ENCODE measurements at places on chromosomes 6 and 20. TPM values are rescaled to one million over a fixed set of nuclear protein-coding genes. Genes with fewer than 3 reads are reported as not detected.

Gene SALL4
- total RNA-seq: 22.2 TPM

- no peaks in the 10 kb centered on the region for H3K36me3 ChIP-seq
- peak; percentile 17 for DNase-seq
- H3K27ac ChIP-seq: no peak overlapping the region
- no peak overlapping the region for H3K4me3 ChIP-seq
These were observed 116.8 kb downstream of the RNASET2 start for GRCh38 chr6:166839569-166839968.

DNA sequence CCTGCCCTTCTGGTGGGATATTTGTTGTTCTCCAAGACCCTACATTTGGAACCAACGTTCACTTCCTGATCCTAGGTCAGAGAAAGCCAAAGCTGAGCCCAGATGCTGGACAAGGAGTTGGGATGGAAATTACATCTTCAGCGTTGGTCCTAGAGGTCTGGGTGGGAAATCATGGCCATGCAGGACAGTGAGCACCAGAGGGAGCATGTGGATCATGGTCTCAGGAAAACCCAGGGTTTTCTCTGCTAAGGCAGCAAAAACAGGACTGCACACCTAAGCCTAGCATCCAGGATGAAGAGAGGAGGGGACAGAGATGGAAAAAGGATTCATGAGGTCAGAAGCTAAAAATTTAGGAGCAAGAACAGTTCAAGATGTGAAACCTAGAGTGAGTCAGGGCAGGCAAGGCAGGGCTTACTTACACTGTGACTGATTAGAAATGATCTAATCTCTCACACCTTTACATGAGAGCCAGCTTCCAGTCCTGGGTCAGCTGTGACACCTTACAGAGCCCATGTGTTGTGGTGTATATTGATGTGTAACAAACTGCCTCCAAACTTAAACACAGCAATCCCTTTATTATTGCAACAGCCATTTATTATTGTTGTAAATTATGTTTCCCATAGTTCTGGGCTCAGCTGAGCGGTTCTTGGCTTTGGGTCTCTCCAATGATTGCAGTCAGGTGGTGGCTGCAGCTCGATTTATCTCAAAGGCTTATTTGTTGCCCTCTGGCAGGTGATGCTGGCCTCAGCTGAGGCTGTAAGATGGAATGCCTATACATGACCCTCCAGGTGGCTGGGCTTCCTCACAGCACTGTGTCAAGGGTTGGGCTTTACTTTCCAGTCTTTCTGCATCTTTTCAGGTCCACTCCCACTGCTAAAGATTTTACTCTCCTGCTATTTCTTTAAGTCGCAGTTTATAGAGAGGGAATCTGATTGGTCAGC is 6.5 kb downstream of the C20orf202 start:
- no peak for DNase-seq
- H3K36me3 ChIP-seq: no peaks in the 10 kb centered on the region
- H3K27me3 ChIP-seq: no peaks in the 10 kb centered on the region
- H3K4me3 ChIP-seq: no peak overlapping the region

Gene RIOK1
- 16.8 TPM for total RNA-seq

- H3K4me3 ChIP-seq: peak overlapping the region; percentile 36
- DNase-seq: peak; percentile 37
- no peak overlapping the region for H3K27ac ChIP-seq
- H3K4me1 ChIP-seq: peaks cover 3% of the 10 kb centered on the region
These were observed 671 bp downstream of the CDH4 start for GRCh38 chr20:61252601-61253263.

DNA sequence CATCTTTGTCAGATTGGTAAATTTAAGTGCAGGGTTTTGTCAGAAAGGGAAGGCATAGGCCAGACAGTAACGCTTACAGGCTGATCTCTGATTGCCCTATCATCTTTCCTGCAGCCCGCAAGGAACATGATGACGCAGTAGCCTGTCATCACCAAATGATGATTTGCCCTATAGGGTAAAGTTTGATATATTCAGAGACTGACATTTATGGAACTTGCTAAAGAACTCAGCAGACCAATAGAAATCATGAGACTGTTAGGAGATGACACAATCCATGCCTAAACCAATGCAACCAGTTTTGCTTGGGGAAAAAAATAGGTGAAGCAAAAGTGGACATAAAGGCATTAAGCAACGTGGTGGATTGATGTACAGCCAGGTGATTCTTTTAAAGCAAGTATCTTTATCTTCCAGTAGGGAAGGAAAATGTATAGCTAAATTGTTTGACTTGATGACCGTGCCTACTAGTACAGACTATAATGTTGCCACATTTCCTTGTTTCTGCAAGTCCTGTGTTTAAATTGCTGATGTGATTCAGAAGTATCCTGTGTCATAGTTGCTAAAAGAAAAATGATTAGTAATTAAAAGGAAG is 2.4 kb downstream of the NUS1 start:
- H3K27me3 ChIP-seq: no peaks in the 10 kb centered on the region
- no peak overlapping the region for H3K27ac ChIP-seq
- H3K4me1 ChIP-seq: peaks cover 5% of the 10 kb centered on the region
- H3K4me3 ChIP-seq: no peak overlapping the region

DNA sequence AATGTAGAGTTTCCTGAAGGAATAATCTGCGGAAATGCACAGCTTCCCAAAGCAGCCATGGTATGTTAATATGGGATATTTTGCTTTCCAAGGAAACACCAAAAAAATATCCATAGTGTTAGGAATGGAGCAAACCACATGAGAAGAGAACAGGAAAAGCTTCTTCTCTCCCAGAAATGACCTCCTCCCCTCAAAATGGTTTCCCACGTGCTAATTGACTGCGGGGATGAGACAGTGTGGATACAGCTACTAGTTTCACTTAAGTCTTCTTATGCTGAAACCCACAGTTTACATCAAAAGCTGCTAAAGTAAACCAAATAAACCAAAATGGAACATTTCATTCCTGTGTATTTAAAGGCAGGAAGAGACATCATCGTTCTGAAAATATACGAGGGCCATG is 69.4 kb downstream of the FYN start:
- no peak for DNase-seq
- no peak overlapping the region for H3K4me3 ChIP-seq

Gene TRIM40
- total RNA-seq: not detected

DNA sequence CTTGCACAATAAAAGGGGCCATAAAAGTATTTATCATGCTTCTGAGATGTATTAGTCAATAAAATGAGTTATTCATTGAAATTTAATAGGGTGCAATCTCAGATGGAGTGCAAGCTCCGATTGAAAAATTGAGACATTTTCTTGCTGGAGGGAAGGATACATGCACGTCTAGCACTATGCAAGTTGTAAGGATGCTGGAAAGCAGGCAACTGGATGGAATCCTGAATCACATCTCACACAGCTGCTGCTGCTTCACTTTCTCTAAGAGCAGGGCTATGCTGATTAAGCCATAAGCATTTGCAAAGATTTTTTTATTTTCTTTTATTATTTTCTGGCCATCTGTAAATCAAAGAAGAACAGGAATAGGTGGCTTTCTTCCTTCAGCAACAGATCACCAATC is 308.8 kb upstream of the EPHA7 start:
- no peak for DNase-seq
- no peaks in the 10 kb centered on the region for H3K4me1 ChIP-seq
- no peaks in the 10 kb centered on the region for H3K36me3 ChIP-seq
- no peaks in the 10 kb centered on the region for H3K27me3 ChIP-seq
- no peak overlapping the region for H3K4me3 ChIP-seq

DNA sequence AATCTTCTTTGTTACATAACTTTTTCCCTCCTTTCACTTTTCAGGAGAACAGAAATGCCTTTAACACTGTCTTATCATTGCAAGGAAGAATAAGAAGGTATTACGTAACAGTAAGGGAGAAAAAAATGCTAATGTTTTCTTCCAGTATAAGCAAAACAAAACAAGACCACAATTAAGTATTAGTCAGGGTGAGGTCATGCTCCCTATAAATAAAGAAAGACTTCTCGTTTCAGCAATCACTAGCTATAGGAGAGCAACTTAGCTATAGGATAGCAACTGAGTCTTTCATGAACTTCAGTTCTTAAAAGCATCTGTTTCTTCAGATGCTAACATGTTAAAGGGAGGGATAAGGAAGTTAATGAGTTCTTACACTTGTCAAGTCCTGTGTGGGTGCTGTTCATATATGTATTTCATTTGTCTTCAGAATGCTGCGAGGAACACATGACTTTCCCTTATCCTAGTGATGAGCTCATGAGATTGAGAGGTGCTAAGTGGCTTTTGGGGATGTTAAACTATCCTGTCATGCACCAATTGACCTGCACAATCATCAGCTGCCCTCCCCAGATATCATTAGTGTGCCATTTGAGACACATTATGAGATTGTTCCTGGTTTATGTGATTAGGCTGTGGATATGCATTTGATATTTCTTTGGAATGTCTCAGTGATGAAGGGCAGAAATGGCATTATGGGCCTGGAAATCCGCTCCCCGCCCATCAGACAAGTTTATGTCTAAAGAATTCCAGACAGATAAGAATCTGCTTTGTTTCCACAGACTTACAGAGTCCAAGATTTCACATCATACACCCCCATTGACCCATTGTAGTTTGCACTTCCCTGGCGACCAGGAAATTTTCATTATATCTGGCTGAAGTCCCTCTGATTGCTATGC is 37.5 kb downstream of the LAMA4 start:
- peaks cover 35% of the 10 kb centered on the region for H3K36me3 ChIP-seq
- H3K4me3 ChIP-seq: no peak overlapping the region
- H3K27ac ChIP-seq: no peak overlapping the region
- DNase-seq: no peak
- H3K4me1 ChIP-seq: peaks cover 37% of the 10 kb centered on the region

- H3K4me3 ChIP-seq: no peak overlapping the region
- H3K4me1 ChIP-seq: no peaks in the 10 kb centered on the region
- DNase-seq: no peak
These were observed 8.8 kb upstream of the TREML2 start for GRCh38 chr6:41209547-41210320.

GRCh38 chr6:10268611-10269310 is 146.1 kb downstream of the TFAP2A start:
- no peak overlapping the region for H3K4me3 ChIP-seq
- no peaks in the 10 kb centered on the region for H3K4me1 ChIP-seq
- no peaks in the 10 kb centered on the region for H3K36me3 ChIP-seq
- no peak for DNase-seq

DNA sequence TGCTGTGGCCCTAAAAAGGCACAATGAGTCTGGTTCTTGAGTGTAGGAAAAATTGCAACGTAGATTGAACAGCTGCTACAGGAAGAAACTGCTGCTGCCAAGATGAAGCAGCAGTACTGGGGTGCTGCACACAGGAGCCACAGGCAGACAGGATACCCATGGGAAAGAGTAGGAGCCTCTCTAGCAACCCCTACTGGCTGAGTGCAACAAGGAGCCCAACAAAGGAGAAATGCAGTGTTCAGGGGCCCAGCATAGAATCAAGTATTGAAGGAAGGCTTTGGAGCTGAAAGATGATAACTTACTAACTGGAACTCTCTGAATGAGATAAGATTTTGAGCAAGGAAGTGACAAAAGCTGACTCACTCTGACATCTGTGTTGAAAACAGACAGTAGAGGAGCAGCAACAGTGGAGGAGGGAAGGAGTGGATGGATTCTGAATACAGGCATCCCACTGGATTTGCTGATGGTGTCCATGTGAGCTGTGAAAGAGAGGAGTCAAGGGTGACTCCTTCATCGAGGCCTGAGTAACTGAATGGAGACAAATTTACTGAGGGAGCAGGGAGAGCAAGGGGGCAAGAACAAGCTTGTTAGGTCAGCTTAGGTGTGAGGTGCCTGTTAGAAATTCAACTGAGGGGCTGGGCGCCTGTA is 534.7 kb upstream of the JARID2 start:
- H3K36me3 ChIP-seq: no peaks in the 10 kb centered on the region
- DNase-seq: peak; percentile 40
- no peaks in the 10 kb centered on the region for H3K27me3 ChIP-seq
- no peak overlapping the region for H3K4me3 ChIP-seq

GRCh38 chr6:169183233-169183632 is 70.4 kb downstream of the THBS2 start:
- no peak for DNase-seq
- H3K4me1 ChIP-seq: no peaks in the 10 kb centered on the region
- no peaks in the 10 kb centered on the region for H3K36me3 ChIP-seq
- H3K27me3 ChIP-seq: no peaks in the 10 kb centered on the region
- H3K4me3 ChIP-seq: no peak overlapping the region
